ENCODE measurements at places on chromosomes 6 and 20.
A peak's percentile ranks its signal among the peaks of the same experiment; 100 is the strongest.

GRCh38 chr6:44002067-44002592 is 125.1 kb downstream of the MRPL14 start:
- DNase-seq, result peak; percentile 78

- no peak for DNase-seq
Observed at GRCh38 chr6:12593771-12594529, 122.6 kb upstream of the PHACTR1 start.

DNA sequence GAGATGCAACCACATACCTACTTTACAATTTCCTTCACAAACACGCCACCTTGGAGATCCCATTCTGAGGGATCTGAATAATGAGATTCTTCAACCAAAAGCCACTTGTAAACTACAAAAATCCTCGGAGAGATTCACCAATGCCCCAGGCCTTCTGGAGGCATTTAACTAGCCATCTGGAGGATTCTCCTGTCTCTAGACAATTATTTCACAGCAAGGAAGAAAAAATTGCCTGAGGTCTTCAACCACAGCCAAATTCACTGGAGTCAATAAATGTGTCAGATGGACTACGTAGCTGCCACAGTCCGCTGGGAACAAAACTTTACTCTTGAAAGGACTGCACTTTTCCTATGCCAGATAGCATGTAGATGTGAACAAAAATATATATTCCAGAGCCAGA is 19.0 kb upstream of the DCDC2 start:
- no peak for DNase-seq

GRCh38 chr20:57369596-57369995 is 18.5 kb downstream of the RAE1 start:
- DNase-seq, result no peak

GRCh38 chr6:28606424-28607391 is 81.0 kb downstream of the GPX5 start:
- no peak for DNase-seq

DNA sequence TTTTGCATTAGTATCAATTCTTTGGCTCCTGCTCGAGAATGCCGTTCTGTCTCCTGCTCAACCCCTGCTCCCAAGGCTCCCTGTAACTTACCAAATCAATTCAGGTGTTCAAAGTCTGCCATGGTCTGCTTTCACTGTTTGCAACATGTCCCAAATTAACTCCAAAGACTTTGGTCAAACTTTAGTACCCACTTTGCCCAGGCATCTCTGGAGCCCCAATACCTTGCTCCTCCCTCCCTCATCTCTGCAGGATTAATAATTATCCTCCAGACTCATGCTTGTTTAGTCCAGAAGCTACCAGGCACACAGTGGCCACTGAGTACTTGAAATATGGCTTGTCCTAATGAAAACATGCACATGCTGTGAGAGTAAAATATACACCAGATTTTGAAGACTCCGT is 30.2 kb downstream of the GCLC start:
- no peak for DNase-seq

GRCh38 chr6:45929421-45930361 is 86.0 kb downstream of the CLIC5 start:
- no peak for DNase-seq

Measured in spleen (tissue), 13 donors.